ENCODE measurements at places on chromosomes 3 and 15. TPM values are rescaled to one million over a fixed set of nuclear protein-coding genes. Genes with fewer than 3 reads are reported as not detected.

MYRIP gene
- total RNA-seq, result 1.0 TPM

IGSF11 gene
- total RNA-seq, result 2.6 TPM

SLC6A1 gene
- 2.6 TPM for total RNA-seq

IQCF2 gene
- total RNA-seq, result not detected
